Aorta (tissue), 5 donors: ENCODE measurements at places on chromosomes 12 and 14. TPM values are rescaled to one million over a fixed set of nuclear protein-coding genes. Genes with fewer than 3 reads are reported as not detected.

The P2RX7 gene
- 3.9 TPM for total RNA-seq

DNA sequence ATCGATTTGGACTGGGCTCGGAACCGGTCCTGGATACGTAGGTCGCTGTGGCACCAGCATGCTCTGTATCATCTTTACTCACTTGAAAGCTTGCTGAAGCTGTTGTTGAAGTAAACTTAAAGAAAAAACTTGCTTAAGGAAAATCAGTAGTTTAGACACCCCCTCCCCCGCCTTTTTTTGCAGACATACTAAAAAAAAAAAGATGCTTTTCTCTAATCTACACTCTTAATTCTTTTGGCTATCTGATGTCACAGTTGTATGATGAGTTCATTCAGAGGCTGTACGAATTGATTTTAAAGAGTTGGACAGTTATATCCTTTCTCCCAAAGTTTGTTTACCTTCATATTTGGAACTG, 865 bp downstream of the FRS2 start:
- H3K27me3 ChIP-seq, result no peaks in the 10 kb centered on the region
- H3K4me3 ChIP-seq, result peak overlapping the region; percentile 94
- H3K27ac ChIP-seq, result no peak overlapping the region
- no peaks in the 10 kb centered on the region for H3K36me3 ChIP-seq
- peaks cover 18% of the 10 kb centered on the region for H3K4me1 ChIP-seq

GRCh38 chr14:90399541-90400444, 3.0 kb downstream of the CALM1 start:
- peak; percentile 94 for DNase-seq
- H3K27ac ChIP-seq, result peak overlapping the region; percentile 30
- H3K27me3 ChIP-seq, result peaks cover 2% of the 10 kb centered on the region
- no peaks in the 10 kb centered on the region for H3K4me1 ChIP-seq

The PAPLN gene
- 21.4 TPM for total RNA-seq

GRCh38 chr12:49932023-49932422, 18.5 kb upstream of the AQP2 start:
- H3K4me1 ChIP-seq, result no peaks in the 10 kb centered on the region
- no peaks in the 10 kb centered on the region for H3K36me3 ChIP-seq
- no peaks in the 10 kb centered on the region for H3K27me3 ChIP-seq

The GLIPR1L1 gene
- total RNA-seq, result not detected
